Nucleus accumbens (tissue), 56 donors: ENCODE measurements at places on chromosomes 11 and 22.

DNA sequence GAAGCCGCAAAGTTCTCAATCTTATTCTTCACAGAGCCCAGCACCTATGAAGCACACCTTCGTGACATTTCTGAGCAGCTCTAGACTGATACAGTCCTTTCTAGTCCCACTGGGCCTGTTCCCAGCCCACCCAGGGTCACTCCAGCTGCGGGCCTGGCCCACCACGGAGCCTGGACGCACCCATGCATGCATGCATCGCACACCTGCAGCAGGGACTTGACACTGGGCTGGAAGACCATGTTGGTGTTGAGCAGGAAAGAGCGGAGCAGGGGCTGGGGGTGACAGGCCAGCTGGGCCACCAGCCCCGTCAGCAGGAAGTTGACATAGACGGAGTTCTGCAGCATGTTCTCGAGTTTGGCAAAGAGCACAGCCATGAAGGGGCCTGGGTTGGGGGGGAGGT lies 9.2 kb downstream of the C11orf42 start:
- no peak for DNase-seq

DNA sequence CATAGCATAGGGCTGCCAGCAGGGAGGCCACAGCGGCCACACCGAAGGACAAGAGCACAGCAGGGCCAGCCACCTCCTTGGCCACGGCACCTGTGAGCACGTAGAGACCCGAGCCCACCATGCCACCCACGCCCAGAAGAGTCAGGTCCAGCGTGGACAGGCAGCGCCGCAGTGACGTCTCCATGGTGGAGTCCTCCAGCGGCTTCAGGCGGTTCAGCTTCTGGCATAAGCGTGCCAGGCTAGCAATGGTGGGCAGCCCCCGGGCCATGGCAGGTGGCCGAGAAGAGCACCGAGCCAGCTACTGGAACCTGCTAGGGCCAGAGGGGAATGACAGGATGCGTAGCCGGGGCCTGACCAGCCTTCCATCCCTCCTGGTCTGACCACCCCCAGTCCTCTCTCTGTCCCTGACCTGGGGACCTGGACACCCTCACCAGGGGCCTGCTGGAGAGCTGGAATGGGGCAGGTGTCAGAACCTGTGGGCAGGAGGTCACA lies 770 bp downstream of the SLC7A4 start:
- DNase-seq, result no peak

- DNase-seq, result no peak
These were observed 83.9 kb downstream of the RRAS2 start for GRCh38 chr11:14275076-14275475.

DNA sequence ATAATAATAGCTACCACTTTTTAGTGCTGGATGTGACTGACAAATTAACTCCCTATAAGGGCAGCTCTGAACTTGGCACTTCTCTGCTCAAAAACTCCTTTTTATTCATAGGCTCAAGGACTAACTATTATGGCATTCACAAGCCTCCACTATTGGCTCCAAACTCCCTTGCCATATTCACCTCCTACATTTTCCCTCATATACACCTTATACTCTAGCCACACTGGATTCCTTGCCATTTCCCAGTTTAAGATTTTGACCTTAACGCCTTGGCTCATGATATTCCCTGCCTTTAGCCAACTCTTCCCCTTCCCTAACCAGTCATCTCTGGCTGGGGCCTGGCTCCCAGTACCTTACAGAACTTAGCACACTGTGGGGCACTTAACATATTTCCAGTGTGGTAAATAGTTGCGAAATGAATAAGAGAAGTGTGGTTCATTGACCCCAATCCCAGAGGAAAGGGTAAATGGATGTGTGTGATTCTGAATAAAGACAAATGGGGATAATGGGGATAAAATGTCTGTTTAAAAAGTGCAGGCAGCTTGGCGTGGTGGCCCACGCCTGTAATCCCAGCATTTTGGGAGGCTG lies 40.0 kb upstream of the SORL1 start:
- DNase-seq, result no peak

GRCh38 chr11:86211619-86212018 lies 32.9 kb upstream of the EED start:
- DNase-seq, result no peak

DNA sequence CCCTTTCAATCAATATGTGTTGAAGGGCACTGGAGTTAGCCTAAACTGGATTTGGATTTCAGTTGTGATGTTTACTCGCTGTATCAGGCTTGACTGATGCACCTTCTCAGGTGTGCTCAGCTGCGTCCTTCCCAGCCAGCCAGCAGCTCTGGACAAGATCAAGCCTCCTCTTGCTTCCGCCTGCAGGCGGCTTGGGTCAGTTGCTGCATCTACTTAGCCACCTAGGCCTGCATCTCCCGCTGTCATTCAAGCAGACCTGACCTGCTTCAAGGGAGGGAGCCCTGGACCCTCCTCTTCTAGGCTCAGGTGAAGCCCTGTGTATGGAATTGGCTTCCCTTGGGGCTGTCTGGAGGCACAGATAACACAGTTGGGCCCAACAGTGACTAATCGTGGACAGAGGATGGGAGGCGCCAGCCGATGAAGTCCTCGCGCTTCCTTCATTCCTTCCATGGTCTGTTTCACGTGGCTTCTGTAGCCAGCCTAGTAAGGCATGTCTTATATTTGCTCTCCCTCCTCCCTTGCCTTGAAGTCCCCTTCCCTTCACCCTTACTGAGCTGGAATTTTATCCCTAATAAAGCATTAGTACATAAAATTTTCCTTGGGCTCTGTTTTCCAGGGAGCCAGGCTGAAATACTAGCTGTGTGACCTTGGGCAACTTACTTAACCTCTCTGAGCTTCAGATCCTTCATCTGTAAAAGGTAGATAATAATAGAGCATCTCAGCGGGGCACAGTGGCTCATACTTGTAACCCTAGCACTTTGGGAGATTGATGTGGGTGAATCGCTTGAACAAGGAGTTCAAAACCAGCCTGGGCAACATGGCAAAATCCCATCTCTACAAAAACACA lies 2.1 kb upstream of the LHFPL7 start:
- DNase-seq, result no peak

DNA sequence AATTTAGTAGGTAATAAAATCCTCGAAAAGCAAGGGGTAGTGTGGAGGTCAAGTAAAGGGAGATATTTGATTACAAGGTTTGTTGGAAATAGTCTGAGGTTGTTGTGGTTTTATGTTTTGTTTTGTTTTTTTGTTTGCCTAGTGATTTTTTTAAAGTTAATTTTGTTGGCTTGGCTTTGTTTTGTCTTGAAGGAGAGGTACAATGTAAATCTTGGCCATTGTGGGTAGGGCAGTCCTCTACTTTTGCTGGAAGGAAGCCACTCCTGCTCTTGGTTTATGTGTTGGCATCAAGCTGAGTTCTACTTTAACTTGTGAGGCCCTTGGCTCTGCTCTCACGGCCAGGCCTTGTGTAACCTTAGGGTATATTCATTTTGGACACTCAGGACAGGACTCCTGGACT lies 3.2 kb downstream of the AMOTL1 start:
- no peak for DNase-seq

- no peak for DNase-seq
These were observed 284.6 kb upstream of the ZC3H12C start for GRCh38 chr11:109808569-109808968.

- no peak for DNase-seq
These were observed 42.2 kb upstream of the CCDC134 start for GRCh38 chr22:41758231-41758630.

GRCh38 chr22:27127911-27128310 lies 470.5 kb downstream of the MIAT start:
- no peak for DNase-seq

- DNase-seq, result no peak
These were observed 3.9 kb upstream of the MUC15 start for GRCh38 chr11:26575946-26576345.

GRCh38 chr22:39946503-39947219 lies 13.5 kb upstream of the TMA7B start:
- DNase-seq, result peak; percentile 30

DNA sequence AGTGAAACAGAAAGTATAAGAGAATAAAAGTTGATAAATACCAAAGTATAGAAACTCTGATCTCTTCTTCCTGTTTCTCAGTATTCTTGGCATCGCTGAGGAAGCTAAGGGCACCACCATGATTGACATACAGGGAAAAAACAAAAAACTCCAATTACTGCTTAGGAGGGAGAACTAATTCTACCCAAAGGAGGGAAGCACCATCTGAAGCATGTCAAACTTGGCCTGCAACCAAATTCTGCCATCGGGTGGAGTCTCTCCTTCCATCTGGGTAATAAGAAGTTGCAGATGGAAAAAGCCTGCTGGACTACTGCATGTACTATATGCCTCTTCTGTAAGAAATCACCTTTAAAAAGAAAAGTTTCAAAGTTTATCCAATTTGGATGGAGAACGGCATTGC lies 30.5 kb upstream of the PPP2R1B start:
- DNase-seq, result no peak

DNA sequence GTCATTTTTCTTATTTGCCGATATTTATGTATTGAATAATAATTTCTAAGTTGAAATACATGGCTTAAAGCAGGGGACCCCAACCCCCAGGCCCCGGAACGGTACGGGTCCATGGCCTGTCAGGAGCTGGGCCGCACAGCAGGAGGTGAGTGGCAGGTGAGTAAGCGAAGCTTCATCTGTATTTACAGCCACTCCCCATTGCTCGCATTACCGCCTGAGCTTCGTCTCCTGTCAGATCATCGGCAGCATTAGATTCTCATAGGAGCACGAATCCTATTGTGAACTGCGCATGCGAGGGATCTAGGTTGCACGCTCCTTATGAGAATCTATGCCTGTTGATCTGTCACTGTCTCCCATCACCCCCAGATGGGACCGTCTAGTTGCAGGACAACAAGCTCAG lies 4.5 kb downstream of the ZMAT5 start:
- no peak for DNase-seq
